Naive thymus-derived CD4-positive, alpha-beta T cell (primary cell): ENCODE measurements at places on chromosomes 1 and 21.

- DNase-seq = no peak
Observed at GRCh38 chr1:178071811-178072210, 22.1 kb upstream of the RASAL2 start.

DNA sequence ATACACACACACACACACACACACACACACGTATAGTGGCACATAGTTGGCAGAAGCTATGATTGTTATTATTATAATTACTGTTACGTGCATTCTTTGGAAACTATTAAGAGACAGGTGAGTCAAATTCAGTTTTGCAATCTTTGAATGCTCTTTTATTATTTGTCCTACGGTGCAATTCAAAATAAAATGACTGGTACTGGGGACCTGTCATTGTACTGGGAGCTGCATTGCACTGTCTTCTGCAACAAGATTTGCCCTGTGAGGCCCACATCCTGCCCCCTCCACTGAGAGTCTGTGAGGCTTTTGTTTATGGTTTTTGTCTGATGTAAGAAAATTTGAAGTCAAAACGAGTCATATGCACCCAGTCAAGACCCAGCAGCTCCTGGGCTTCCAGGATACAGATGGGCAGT, 1.9 kb downstream of the LY9 start:
- peak; percentile 70 for DNase-seq

- no peak for DNase-seq
Observed at GRCh38 chr1:220879509-220880361, 492 bp downstream of the HLX start.

- no peak for DNase-seq
Observed at GRCh38 chr1:232940262-232940661, 10.1 kb upstream of the NTPCR start.

GRCh38 chr1:50976890-50977574, 7.0 kb downstream of the CDKN2C start:
- peak; percentile 34 for DNase-seq

DNA sequence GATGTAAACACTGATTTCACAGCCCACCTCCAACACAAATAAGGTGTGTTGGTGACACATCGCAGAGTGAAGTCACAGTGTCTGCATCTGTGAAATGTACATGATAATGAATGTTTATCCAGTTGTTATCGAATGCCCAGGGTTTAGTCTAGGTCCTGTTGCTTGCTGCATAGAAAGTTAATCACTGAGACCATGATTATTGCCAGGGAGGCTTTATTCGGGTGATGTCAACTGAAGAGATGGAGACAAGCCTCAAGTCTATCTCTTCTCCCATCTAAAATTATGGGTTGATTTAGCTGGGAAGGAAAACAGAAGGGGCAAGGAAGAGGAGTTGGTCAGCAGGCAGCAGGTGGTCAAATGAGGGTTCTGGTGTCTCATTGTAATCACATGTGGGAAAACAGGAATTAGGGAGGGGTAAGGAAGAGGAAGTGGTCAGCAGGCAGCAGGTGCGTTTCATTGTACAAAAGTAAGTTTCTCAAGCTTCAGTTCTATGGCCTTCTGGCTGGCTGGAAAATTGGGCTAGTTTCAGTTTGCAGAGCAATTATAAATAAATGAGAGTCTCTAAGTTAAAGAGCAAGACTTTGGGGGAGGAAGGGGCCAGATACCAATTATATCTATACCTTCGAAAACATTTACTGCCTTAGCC, 146.3 kb upstream of the DNAH14 start:
- no peak for DNase-seq

GRCh38 chr1:151916726-151917370, 7.5 kb upstream of the THEM4 start:
- no peak for DNase-seq

GRCh38 chr1:95021805-95022643, 50.7 kb downstream of the ALG14 start:
- no peak for DNase-seq

DNA sequence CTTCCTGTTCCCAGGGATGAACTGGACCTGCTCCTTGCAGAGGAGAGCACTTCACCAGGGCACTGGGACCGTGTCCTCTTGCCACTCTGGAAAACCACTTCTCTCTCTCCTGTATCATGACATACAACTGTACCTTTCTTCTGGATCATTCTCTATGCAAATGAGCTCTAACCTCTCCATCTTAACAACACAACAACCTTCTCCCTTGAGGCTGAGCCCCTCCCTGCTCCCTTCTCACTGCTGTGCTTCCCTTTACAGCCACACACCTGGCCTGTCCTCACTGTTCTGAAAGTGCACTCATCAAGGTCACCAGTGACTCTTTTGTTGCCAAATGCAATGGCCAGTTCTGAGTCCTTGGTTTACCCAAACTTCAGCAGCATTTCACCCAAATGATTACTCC, 54.5 kb upstream of the MRPS6 start:
- no peak for DNase-seq

DNA sequence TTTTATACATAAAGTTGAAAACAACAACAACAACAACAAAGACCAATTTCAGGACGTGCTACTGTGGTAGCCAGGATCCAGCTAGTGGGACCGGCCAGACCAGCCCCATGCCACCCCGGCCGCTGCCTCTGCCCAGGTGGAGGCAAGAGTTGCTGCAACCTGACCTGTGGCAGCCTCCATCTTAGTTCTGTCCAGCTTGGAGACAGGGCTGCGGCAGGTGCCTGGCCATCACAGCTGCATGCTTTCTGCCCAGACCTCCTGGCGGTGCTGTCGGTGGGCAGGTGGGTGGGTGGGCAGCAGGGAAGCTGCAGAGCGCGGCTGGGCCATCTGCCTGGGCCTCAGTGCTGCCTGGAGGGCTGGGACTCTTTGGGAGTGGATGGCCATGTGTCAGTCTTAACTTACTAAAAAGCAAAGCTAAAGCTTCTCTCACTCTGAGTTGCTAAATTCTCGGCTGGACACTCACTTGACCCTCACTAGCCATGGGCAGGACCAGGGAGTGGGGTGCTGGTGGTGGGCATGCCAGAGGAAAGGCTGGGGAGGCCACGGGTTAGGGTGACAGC, 38.6 kb downstream of the KIAA1614 start:
- DNase-seq = no peak
